ENCODE measurements at places on chromosomes 1 and 21. TPM values are rescaled to one million over a fixed set of nuclear protein-coding genes. Genes with fewer than 3 reads are reported as not detected.

Gene HCRTR1
- not detected for total RNA-seq

Gene TP73
- total RNA-seq: 0.54 TPM

- peaks cover 79% of the 10 kb centered on the region for H3K4me1 ChIP-seq
- H3K27me3 ChIP-seq: no peaks in the 10 kb centered on the region
- H3K36me3 ChIP-seq: peaks cover 71% of the 10 kb centered on the region
- DNase-seq: peak; percentile 91
These were observed 57.0 kb upstream of the SYNC start for GRCh38 chr1:32759521-32759981.

- H3K4me1 ChIP-seq: no peaks in the 10 kb centered on the region
- H3K27me3 ChIP-seq: no peaks in the 10 kb centered on the region
- H3K27ac ChIP-seq: no peak overlapping the region
- no peaks in the 10 kb centered on the region for H3K36me3 ChIP-seq
These were observed 102.8 kb upstream of the C1orf21 start for GRCh38 chr1:184283999-184284398.

DNA sequence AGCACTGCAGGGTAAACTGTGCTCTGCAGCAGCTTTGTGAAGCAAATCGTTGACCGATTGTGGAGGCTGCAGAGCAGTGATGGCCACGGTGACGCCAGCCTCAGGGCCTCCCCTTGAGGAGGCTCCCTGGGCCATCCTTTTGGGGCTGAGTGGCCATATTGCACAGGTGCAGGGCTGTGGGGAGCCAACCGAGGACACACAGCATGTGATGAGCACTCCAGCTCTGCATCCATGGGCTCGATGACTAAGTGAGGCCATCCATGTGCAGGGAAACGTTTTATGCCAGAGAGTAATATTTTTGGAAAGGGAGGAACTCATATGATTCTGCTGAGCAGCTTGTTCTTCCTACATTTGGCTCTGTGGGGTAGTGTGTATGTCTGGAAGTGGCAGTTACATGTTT is 24.6 kb downstream of the KCNK1 start:
- no peak overlapping the region for H3K4me3 ChIP-seq
- peaks cover 18% of the 10 kb centered on the region for H3K36me3 ChIP-seq

DNA sequence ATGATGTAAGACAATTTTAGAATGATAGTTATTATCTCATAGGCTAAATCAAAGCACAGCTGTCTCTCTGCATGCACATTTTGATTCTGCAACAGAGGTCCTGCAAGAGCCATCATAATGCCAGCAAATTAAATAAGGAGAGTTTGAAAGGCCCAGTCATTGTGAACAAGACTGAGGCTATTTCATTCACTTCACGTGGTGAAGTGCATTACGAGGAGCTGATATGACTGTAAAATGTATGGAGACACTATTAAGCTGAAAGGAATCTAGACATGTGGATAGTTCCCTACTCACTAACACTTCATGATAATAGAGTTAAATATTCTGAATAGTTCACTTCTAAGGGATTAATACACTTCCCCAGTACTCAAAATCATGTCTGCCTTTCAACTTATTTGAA is 299.0 kb downstream of the SMYD3 start:
- H3K4me1 ChIP-seq: no peaks in the 10 kb centered on the region
- H3K27me3 ChIP-seq: no peaks in the 10 kb centered on the region
- no peak overlapping the region for H3K27ac ChIP-seq
- H3K4me3 ChIP-seq: no peak overlapping the region

GRCh38 chr1:180988253-180988752 is 34.4 kb downstream of the STX6 start:
- H3K27ac ChIP-seq: no peak overlapping the region
- DNase-seq: no peak
- no peak overlapping the region for H3K4me3 ChIP-seq
- no peaks in the 10 kb centered on the region for H3K27me3 ChIP-seq
- H3K4me1 ChIP-seq: no peaks in the 10 kb centered on the region

GRCh38 chr1:64693406-64693805 is 51.5 kb upstream of the RAVER2 start:
- no peaks in the 10 kb centered on the region for H3K27me3 ChIP-seq
- no peak overlapping the region for H3K4me3 ChIP-seq
- no peak for DNase-seq
- H3K4me1 ChIP-seq: peaks cover 8% of the 10 kb centered on the region
- no peaks in the 10 kb centered on the region for H3K36me3 ChIP-seq

Gene CD244
- not detected for total RNA-seq

Gene ZFYVE9
- total RNA-seq: 13.6 TPM

DNA sequence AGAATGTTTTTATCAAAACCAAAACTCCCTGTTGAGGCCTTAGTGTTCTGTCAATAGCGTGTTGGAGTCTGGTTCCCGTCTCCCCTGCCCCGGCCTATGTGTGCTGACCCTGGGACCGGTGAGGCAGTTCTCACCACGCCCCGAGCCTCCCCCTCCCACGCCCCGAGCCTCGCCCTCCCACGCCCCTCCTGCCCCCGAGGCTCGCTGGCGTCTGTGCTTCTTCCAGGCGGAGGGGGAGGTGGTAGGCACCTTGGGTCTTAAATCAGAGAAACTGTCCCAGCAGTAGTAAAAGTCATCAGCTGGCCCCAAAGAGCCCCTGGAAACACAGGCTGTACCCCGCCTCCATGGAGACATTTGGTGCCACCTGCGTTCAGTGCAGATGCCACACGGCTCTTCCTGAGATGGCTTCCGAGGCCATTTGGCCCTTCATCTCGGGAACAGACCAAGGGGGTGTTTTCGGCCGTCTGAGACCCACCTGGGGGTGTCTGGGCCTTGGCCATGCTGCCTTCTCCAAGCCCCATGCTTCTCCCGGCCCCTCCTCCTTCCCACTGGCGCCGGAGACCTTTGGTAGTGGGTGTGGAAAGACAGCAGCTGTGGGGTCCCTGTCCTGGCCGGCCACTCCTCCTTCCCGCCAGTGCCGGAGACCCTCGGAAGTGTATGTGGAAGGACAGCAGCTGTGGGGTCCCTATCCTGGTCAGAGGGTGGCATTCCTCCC is 44.7 kb downstream of the SKI start:
- no peak for DNase-seq
- no peaks in the 10 kb centered on the region for H3K27me3 ChIP-seq

- no peaks in the 10 kb centered on the region for H3K4me1 ChIP-seq
- H3K36me3 ChIP-seq: no peaks in the 10 kb centered on the region
- H3K27ac ChIP-seq: no peak overlapping the region
- DNase-seq: no peak
- no peaks in the 10 kb centered on the region for H3K27me3 ChIP-seq
These were observed 79.9 kb downstream of the LACTBL1 start for GRCh38 chr1:22892789-22893188.

DNA sequence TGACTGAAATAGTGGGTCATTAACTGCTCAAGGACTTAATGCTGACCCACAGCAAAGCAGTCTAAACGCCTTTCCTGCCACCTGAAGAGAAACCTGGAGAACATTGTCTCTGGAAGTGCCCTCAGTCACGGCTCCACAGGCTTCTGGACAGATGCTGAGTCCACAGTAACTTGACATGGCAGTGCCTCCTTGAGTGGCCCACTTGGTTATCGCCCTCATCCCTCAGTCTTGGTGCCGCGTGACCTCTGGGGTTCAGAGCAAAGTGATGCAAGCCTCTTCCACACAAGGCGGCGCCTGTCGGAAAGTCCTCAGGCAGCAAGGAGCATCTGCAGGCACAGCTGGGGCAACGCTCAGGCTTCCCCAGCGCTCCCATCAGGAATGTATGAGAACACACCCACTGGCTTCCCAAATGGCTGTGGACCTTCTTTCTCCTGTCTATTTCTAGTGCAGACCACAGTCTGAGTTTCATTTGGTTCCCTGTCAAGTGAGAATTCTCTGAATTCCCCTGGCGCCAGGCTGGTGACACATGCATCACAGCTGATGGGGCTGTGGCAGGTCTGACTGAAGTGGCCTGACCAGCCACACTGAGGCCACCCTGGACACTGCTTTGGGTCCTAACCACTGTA is 13.0 kb upstream of the ANGPTL7 start:
- peaks cover 3% of the 10 kb centered on the region for H3K36me3 ChIP-seq
- H3K27me3 ChIP-seq: no peaks in the 10 kb centered on the region
- H3K27ac ChIP-seq: no peak overlapping the region
- no peak overlapping the region for H3K4me3 ChIP-seq
- no peak for DNase-seq

GRCh38 chr1:224831501-224831900 is 98.0 kb upstream of the DNAH14 start:
- no peak overlapping the region for H3K27ac ChIP-seq
- peaks cover 49% of the 10 kb centered on the region for H3K27me3 ChIP-seq
- H3K4me1 ChIP-seq: no peaks in the 10 kb centered on the region

Gene S100A7A
- total RNA-seq: not detected

DNA sequence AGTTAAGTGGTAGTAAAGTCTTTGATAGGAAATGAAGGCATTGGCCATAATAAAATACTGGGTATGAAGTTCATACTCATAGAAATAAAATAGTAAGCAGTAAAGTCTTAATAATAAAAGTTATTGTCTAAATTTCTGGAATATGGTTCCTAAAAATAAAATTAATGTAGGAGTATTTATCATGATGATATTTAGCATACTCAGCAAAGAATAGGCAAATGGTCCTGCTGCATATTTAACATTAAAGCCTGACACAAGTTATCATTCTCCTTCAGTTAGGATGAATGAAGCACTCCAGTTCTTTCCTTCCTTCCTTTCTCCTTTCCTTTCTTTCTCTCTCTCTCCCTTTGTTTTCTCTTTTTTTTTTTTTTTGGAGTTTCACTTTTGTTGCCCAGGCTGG is 25.3 kb downstream of the PDZK1IP1 start:
- peaks cover 43% of the 10 kb centered on the region for H3K27me3 ChIP-seq
- H3K4me3 ChIP-seq: no peak overlapping the region
- no peaks in the 10 kb centered on the region for H3K4me1 ChIP-seq
- no peak overlapping the region for H3K27ac ChIP-seq
- no peak for DNase-seq

- peaks cover 17% of the 10 kb centered on the region for H3K36me3 ChIP-seq
- no peak overlapping the region for H3K27ac ChIP-seq
These were observed 33.4 kb downstream of the HSD17B7 start for GRCh38 chr1:162823771-162824525.

Gene NOC2L
- 107 TPM for total RNA-seq

DNA sequence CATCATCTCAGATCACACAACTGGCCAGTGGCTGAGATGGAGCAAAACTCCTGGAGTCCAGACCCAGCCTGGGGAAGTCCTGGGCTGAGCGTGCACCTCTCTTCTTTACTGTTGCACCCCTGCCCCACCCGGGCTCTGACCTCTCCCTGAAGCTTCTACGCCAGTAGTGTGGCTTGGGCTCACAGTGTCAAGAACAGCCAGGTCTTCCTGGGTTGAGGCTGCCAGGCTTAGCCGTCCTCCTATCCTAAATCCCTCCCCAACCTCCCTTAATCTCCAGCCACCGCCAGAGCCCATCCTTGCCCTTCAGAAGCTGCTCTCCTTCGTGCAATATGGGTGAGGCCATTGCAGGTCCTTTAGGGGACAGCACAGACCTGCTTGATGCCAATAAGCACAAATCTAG is 399.2 kb upstream of the VAMP3 start:
- H3K27me3 ChIP-seq: peaks cover 30% of the 10 kb centered on the region
- no peak overlapping the region for H3K4me3 ChIP-seq
- H3K36me3 ChIP-seq: no peaks in the 10 kb centered on the region
- no peak for DNase-seq

GRCh38 chr1:186950547-186950946 is 121.8 kb downstream of the PLA2G4A start:
- no peak overlapping the region for H3K27ac ChIP-seq
- H3K27me3 ChIP-seq: no peaks in the 10 kb centered on the region
- H3K4me3 ChIP-seq: no peak overlapping the region
- no peaks in the 10 kb centered on the region for H3K36me3 ChIP-seq
- peaks cover 25% of the 10 kb centered on the region for H3K4me1 ChIP-seq
- peak; percentile 43 for DNase-seq

DNA sequence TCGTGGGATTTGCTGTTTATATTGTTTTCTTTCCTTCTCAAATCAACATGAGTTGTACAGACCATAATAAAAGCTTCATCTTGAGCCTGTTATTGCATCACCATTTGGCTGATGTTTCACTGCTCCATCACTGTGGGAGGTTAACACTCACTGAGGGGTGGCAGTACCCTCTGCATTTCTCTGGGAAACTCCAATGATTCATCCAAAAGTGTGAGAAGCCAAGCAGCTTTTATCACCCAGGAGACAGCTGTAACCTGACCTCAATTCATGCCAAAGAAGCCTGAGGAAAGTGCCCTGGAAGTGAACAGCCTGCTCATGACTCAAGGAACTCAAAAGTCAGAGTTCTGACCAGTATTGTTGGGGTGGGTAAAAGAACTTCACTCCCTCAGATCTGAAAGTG is 84.1 kb downstream of the GPR88 start:
- H3K27me3 ChIP-seq: no peaks in the 10 kb centered on the region
- peak overlapping the region; percentile 79 for H3K27ac ChIP-seq
- no peak overlapping the region for H3K4me3 ChIP-seq

Gene MCOLN3
- total RNA-seq: 12.4 TPM

GRCh38 chr1:224276771-224277487 is 53.0 kb downstream of the NVL start:
- no peaks in the 10 kb centered on the region for H3K27me3 ChIP-seq
- H3K36me3 ChIP-seq: peaks cover 19% of the 10 kb centered on the region
- no peak overlapping the region for H3K4me3 ChIP-seq
- no peak for DNase-seq
- no peaks in the 10 kb centered on the region for H3K4me1 ChIP-seq

DNA sequence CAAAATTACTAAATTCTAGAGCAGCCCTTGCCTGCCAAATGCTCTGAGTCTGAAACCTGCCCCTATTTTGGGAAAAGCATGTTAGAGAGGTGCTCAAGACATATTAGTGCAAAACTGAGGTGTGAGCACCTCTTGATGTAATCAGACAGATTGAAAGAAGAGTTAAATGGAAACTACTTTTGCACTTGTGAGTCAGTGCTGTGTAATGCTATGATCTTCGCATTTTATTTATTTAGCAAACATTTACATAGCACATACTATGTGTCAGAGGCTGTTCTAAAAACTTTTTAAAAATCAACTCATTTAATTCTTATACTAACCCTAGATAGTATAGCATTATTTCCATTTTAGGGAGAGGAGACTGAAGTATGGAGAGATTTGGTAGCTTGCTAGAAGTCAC is 138.1 kb downstream of the ELAVL4 start:
- H3K36me3 ChIP-seq: no peaks in the 10 kb centered on the region
- H3K27ac ChIP-seq: no peak overlapping the region

Gene DEPDC1
- total RNA-seq: 33.0 TPM
